ENCODE measurements at places on chromosomes 11 and 22. TPM values are rescaled to one million over a fixed set of nuclear protein-coding genes. Genes with fewer than 3 reads are reported as not detected.

The IL17REL gene
- not detected for total RNA-seq

The KCNC1 gene
- 0.30 TPM for total RNA-seq

The KRTAP5-2 gene
- 3.1 TPM for total RNA-seq

The MMP27 gene
- total RNA-seq, result 6.7 TPM

The TBX10 gene
- total RNA-seq, result not detected

The SLC5A4 gene
- total RNA-seq, result 0.79 TPM

The C11orf16 gene
- total RNA-seq, result not detected

The RAB36 gene
- total RNA-seq, result 2.3 TPM

The BATF2 gene
- total RNA-seq, result 0.20 TPM

The KRTAP5-7 gene
- total RNA-seq, result 0.89 TPM

The SLC22A12 gene
- not detected for total RNA-seq

GRCh38 chr11:94539420-94539819 lies 4.3 kb upstream of the FUT4 start:
- no peak for DNase-seq

DNA sequence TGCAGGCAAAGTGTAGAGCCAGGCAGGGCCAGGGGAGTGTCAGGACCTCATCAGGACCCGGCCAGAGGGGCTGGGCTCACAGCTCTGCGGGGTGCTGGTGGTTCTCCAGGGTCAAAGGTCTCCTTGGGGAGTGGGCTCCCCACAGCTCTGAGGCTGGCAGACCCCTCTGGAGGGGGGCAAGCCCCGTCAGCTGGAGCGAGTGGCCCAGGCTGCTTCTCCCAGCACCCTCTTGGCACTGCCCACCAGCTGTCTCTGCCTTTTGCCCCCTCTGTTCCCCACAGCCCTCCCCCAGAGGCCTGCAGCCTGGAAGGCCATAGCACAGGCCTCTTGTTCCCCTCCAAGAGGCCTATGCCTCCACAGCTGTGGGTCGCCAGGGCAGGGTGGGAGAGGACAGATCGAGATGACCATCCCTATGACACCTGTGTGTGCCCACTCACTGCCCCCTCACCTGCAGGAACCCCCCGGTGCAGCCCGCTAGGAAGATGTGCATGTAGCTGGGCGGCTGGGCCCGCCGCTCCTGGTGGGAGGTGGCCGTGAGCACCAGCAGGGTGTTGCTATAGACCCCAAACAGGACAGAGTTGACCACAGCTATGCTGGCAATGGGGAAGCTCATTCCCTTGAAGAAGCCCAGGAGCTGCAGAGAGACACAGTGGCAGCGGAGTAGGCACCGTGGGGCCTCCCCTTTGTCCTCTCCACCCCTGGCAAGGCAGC lies 3.4 kb downstream of the SLC25A45 start:
- DNase-seq, result no peak

DNA sequence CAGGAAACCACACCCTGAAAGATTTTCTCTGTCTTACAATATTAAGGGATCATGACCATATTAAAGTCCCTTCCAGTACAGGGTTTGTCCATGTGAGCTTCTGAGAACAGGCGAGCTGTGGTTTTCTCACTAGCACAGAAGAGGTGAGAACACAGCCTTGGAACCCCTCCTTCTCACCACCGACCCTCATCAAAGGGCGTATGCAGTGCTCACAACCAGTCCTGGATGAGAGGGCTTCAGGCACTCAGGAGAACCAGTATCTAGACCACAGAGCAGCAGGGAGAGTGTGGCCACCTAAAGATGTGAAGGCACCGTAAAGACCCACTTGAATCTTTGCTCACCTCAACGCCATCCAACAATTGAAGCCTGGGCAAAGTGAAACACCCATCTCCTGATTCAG lies 397.0 kb downstream of the ETS1 start:
- DNase-seq, result no peak

GRCh38 chr11:1896923-1897322 lies 5.2 kb upstream of the PRR33 start:
- DNase-seq, result no peak

GRCh38 chr11:11186249-11186648 lies 166.8 kb downstream of the CSNK2A3 start:
- DNase-seq, result no peak

- no peak for DNase-seq
These were observed 55.9 kb downstream of the PPP6R2 start for GRCh38 chr22:50398831-50399648.

- no peak for DNase-seq
These were observed 565.4 kb downstream of the ETS1 start for GRCh38 chr11:128022007-128022368.

GRCh38 chr11:8167796-8168195 lies 1.0 kb downstream of the RIC3 start:
- DNase-seq, result no peak

- DNase-seq, result no peak
These were observed 12.3 kb downstream of the PAX6 start for GRCh38 chr11:31798554-31799434.

- no peak for DNase-seq
These were observed 64.8 kb downstream of the APOL1 start for GRCh38 chr22:36317658-36318271.

- DNase-seq, result no peak
These were observed 99.5 kb downstream of the BCR start for GRCh38 chr22:23279781-23280180.

DNA sequence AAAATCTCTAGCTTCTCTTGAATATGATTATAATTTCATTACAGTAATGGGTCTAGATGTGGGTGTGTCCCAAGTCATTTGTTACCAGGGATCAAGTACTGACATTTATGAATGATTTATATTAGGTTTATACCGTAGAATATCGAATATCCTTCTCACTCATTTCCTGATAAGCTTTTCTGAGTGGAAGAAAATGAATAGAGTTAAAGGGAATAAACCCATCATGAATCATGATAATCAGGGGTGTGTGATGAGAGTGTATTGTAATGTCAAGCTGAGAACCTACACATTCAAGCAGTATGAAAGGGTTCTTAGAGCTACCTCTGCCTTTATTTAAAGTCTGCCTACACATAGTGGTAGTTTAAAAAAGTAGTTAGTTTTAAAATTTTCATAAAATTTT lies 17.3 kb downstream of the MED17 start:
- no peak for DNase-seq

GRCh38 chr11:134047586-134047999 lies 21.3 kb upstream of the JAM3 start:
- no peak for DNase-seq

GRCh38 chr22:45278125-45278524 lies 6.6 kb upstream of the UPK3A start:
- DNase-seq, result no peak

GRCh38 chr11:18324381-18324780 lies 2.0 kb downstream of the GTF2H1 start:
- DNase-seq, result no peak

DNA sequence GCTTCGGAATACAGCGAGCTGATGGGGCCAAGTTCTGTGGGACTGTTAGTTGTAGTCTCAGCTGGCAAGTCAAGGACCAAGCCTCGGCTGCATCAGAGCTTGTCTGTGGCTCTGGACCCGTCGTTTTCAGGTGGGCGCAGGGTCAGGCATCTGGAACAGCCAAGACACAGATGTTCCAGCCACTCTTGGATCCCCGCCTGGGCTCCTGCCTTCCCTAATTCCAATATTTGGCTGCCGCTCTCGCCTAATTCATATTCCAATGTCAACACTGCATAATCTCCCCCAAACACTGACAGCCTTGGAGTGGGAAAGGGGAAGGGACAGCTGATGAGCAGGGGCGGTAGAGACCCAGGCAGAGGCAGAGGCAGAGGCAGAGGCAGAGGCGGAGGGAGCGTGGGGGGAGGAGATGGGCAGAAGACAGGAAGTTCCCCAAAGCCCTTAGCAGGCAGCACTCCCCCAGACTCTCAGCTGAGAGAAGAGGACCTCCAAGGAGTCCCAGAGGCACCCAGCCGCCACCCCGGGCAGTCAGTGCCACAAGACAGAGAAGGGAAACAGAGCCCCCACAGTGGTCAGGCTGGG lies 49.6 kb upstream of the SLC35C1 start:
- DNase-seq, result no peak

GRCh38 chr11:59669611-59670009 lies 773 bp upstream of the PATL1 start:
- DNase-seq, result peak; percentile 58

- DNase-seq, result no peak
These were observed 53.2 kb upstream of the SHANK2 start for GRCh38 chr11:71305451-71306125.

GRCh38 chr11:71148716-71149115 lies 103.7 kb downstream of the SHANK2 start:
- no peak for DNase-seq

DNA sequence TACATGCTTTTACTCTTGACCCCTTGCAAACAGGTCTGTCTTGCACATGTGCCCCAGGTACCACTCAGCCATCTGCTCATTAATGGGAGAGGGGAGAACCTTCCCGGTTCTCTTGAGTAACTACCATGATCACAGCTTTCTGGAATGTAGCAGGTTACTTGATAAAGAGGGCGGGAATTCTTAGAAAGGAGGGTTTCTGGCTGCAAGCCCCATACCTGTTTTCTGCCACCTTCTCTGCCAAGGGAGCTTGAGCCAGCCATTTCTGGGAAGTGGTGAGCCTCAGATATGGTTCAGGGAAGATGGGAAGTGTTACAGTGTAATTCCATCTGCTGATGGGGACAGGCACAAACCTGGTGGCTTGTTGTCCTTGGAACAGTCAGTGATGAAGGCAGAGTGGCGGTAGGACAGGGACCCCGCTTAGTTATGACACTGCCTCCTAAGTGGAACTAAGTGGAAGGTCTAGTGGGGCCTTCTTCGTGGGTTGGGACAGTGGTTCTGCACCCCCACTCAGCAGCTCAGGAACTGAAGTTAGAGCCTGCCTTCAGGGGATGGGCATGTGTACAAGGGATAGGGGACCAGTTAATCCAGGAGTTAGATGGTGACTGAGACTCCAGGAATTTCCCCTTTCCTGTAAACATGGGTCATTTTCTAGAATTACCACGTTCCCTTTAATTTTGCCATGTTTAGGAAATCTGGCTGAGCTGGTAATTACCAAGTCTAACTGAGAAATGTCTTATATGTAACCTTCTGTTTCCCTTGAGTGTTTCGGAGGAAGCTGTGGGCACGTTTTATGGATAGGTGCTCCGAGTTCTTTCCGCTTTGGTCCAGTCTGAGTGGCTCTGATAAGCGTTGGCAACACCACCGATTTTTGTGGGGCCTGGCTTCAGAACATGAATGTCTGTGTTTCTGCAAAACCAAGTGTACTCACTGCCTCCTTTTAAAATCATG lies 35.3 kb downstream of the BCR start:
- DNase-seq, result no peak

- peak; percentile 51 for DNase-seq
These were observed 2.1 kb downstream of the CCDC88B start for GRCh38 chr11:64341851-64342791.

DNA sequence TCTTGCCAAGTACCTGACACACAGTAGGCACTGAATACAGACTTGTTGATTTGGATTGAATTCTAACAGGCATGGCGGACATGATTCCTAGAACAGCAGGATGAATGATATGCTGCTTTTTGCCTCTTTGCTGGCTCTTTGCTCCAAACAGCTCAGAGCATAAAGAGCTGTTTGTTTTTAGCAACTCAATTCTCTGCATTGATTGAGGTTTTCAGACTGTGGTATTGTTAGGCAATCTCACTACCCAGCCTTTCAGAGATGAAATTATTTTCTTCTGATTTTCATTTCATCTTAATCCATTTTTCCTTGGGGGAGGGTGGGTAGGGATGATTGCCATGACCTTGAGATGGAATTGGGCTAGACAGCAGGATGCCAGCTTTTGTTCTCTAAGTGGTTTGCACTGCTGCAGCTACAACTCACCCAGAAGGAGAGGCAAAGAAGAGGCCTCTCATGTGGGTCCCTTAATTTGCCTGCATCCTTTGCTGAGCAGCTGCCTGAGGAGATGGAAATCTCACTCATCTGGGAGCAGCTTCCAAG lies 20.5 kb downstream of the COA4 start:
- no peak for DNase-seq

- DNase-seq, result no peak
These were observed 93.0 kb downstream of the CELSR1 start for GRCh38 chr22:46444390-46444854.

- DNase-seq, result no peak
These were observed 27.6 kb upstream of the TOLLIP start for GRCh38 chr11:1336836-1337646.
